ENCODE measurements at places on chromosomes 5 and 9.

GRCh38 chr5:138844812-138845513, 30.2 kb downstream of the LRRTM2 start:
- DNase-seq, result no peak

DNA sequence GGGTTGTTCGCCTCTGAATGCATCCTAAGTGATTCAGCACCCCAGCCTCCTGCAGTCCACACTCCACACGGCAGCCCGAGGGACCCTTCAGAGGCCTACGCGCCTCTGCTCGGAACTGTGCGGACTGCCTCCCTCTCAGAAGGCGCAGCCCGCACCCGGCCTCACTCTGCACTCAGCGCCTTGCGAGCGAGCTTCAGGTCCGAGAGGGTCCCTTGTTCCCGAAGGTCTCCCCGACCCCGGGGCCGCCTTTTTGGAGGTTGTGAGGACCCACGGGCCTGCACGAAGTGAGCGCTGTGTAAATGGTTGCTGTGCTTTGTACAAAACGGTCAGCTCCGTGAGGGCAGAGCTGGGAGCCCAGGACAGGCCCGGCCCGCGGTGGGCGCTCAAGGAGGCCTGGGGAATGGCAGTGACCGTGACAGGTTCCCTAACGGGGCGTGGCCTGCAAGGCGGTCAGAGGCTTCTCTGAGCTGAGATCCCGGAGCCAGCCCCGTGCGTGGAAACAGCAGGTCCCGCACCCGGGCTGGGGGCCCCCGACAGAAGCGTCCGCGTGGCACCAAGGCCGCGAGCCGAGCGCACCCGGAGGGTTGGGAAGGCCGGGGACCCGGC, 698 bp upstream of the CACNA1B start:
- no peak for DNase-seq

GRCh38 chr5:130002183-130002582, 97.9 kb downstream of the CHSY3 start:
- no peak for DNase-seq

- no peak for DNase-seq
These were observed 3.9 kb downstream of the NR2F1 start for GRCh38 chr5:93586736-93587596.

GRCh38 chr9:18012170-18012569, 433.3 kb downstream of the SH3GL2 start:
- DNase-seq, result no peak

DNA sequence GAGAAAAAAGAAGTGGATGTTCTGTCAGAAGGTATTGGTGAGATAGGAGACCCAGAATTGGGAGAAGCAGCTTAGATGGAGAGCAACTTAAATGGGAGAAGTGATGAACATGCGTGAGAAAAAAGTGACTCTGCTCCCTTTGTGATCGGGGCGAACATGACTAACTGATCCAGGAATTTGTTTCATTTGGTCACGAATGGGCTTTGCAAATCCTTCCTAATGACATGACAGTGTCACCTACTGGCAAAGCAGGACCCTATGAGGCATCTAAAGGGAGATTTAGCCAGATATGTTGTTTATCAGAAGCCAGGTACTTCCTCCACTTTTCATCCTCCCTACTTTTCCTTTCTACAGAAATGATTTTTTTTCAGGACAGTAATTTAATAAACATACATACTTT, 787.4 kb upstream of the RGMB start:
- no peak for DNase-seq

- peak; percentile 30 for DNase-seq
These were observed 35.6 kb downstream of the CEP72 start for GRCh38 chr5:647727-648126.

DNA sequence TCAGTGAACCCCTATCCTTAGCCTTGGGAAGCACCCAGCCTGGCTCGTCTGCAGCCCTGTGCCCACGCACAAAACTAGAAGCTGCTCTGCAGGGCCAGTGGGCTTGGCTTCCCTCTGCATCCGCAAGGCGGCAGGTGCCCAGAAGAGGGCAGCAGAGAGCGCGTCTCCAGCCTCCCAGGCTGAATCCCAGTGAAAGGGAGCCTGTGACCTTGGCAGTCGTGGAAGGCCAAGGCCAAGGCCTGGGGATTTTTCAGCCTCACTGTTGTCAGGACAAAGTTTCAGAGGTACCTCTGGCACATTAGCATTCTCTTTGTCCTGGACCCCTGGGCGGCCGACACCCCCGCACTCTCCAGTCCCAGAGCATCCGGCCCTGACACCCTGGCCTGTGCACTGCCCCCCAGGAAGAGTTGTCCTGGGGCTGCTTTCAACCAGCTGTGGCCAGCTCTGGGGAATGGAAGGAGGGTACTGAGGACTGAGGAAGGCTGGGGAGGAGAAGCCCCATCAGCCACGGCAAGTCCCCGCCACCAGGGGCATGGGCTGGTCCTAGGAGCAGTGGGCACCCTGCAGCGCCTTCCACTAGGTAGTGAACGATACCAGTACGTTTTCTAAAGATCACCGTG, 63.6 kb upstream of the IL17B start:
- peak; percentile 94 for DNase-seq
